ENCODE measurements at places on chromosomes 1 and 21.

DNA sequence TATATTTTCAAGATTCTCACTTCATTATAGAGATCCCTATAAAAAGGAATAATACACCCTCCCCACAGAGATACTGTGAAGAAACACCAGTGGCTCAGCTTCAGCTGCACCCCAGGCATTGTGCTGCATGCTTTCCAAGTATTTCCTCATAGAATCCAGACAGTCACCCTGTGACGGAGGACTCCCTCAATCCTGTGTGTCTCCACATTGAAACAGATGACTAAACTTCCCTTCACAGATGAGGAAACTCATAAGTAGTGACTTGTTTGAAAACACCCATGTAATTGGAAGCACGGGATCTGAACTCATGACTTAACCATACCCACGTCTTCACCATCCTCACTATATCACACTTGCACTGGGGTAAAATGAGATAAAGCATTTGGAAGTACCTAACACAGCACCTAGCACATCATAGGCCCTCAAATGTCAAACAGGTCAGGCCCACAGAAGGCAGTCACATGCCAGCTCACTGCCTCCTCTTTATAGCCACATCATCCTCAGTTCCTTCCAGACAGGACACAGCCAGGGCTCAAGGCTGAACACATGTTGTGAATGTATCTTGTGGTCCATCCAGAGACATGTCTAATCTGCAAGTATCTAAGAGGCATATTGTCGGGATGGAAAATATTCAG lies 55.2 kb downstream of the GPR161 start:
- no peak for DNase-seq

DNA sequence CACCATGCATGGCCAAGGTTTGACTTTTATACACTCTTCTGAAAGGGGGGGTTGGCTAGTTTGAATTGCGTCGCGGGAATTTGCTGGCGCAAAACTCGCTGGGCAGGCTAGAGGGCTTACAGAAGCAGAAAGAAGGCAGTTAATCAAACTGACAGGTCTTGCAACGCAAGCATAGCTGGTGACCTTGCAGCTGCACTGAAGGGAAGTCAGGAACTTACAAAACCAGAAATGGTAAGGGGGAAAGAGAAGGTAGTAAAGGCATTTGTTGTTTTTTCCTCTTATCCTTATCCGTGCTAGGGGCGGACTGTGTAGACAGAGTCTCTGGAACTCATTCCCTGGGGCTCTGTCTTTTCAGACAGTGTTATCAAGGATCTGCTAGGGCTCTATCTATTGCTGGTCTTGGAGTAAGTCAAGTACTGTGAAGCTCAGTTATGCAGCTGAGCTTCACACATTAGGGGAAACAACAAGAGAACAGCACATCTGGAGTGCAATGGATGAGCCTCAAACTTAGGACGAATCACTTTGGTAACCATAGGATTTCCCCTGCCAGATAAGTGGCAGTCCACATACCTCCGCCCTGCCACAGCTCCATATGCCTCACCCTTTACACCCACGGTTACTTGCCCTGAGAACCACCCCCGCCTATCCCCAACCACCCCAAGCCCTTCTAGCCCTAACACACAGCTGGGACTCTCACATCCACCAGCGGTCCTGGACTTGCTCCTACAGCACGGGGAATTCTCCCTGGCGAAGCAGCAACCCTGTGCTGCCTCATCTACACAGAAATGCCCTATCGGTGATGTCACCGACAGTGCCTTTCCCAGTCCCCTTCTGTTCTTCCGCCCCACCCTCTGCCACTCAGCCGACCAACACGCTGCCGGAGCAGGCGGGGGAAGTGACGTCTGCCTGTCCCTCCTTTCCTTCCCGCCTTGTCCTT lies 251.4 kb downstream of the FAM72C start:
- peak; percentile 50 for DNase-seq

DNA sequence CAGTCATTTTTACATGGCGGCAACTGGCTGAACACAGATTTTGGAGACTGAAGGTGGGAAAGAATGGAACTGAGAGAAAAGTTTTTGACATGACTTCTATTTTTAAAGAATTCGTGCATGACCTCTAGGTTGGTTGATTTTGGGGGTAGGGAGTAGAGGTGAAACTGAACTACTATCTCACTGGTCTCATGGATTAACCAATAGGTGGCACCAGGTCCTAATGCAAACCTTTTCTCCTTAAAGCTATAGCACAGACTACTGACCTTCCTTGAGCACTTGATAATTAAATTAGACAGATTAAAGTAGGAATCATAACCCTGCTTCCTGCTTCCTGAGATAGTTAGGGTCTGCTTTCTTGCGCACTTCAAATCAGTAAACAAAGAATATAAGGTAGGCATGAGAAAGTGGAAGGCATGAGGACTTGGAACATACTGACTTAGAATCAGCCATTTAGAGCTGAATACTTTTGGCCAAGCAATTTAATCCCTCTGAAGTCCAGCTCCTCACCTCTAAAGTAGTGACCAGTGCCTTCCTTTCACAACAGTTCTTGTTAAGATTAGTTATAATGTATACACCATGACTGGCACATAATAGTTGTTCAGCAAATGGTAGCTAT lies 206.0 kb downstream of the CENPF start:
- no peak for DNase-seq

- no peak for DNase-seq
These were observed 10.8 kb upstream of the THEM4 start for GRCh38 chr1:151920149-151920548.

DNA sequence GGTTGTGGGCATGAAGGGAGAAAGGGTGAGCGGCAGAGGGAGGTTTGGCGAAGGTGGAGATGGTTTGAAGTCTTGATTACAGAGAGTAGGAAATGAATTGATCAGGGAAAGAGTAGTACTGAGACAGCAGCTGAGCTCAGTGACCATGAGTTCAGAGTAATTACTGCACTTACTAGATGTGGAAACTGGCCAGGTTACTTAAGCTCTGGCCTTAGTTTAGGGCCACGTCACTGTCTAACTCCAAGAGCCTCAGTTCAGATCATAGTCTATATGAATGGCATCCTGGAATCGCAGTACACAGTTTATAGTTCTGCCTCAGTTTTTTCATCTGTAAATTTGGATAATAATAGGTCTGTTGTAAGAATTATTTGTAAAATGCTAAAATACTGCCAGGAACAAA lies 78.1 kb downstream of the KCTD3 start:
- no peak for DNase-seq

GRCh38 chr1:178768423-178768822 lies 43.4 kb downstream of the RALGPS2 start:
- no peak for DNase-seq

GRCh38 chr1:1144122-1144842 lies 28.4 kb upstream of the C1orf159 start:
- peak; percentile 84 for DNase-seq
